ENCODE measurements at places on chromosomes 16 and 17.
A peak's percentile ranks its signal among the peaks of the same experiment; 100 is the strongest.

- H3K36me3 ChIP-seq, result no peaks in the 10 kb centered on the region
- DNase-seq, result no peak
- no peak overlapping the region for H3K4me3 ChIP-seq
- peak overlapping the region; percentile 66 for H3K27ac ChIP-seq
- H3K27me3 ChIP-seq, result no peaks in the 10 kb centered on the region
- H3K4me1 ChIP-seq, result peaks cover 4% of the 10 kb centered on the region
Measured at GRCh38 chr17:71032746-71033273, 863.5 kb downstream of the KCNJ2 start.

DNA sequence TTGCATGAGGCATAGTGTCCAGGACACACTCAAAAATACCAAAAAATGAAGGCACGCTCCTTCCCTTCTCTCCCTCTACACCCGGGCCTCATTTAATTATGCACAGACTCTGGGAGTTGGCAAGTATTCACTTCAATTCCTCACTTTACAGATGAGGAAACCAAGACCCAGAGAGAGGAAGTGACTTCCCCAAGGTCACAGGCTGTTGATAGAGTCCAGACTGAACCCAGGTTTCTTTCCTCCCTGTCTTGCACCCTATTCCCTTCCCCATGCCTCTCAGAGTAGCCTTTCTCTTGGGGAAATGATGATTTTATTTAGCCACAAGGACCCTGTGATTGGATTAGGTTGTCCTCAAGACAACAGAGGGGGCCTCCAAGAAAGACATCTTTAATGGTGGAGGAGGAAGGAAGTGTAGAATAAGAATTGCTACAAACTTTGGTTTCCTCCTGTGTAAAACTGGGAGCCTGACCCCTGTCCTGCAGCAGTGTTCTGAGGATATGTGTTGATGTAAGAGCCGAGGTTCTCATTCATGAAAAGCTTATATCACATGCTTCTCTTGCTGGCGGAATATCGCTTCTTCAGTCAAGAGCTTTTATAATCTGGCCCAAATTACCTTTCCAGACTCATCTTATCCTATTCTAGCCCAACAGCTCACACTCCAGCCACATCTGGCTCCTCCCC, 48.8 kb upstream of the SIAH1 start:
- peak overlapping the region; percentile 64 for H3K27ac ChIP-seq
- no peaks in the 10 kb centered on the region for H3K36me3 ChIP-seq
- DNase-seq, result no peak
- no peaks in the 10 kb centered on the region for H3K27me3 ChIP-seq
- H3K4me1 ChIP-seq, result no peaks in the 10 kb centered on the region

GRCh38 chr16:88022076-88023042, 71.1 kb downstream of the BANP start:
- DNase-seq, result no peak
- no peak overlapping the region for H3K27ac ChIP-seq
- peaks cover 42% of the 10 kb centered on the region for H3K36me3 ChIP-seq
- H3K4me3 ChIP-seq, result no peak overlapping the region
- no peaks in the 10 kb centered on the region for H3K4me1 ChIP-seq
- no peaks in the 10 kb centered on the region for H3K27me3 ChIP-seq

DNA sequence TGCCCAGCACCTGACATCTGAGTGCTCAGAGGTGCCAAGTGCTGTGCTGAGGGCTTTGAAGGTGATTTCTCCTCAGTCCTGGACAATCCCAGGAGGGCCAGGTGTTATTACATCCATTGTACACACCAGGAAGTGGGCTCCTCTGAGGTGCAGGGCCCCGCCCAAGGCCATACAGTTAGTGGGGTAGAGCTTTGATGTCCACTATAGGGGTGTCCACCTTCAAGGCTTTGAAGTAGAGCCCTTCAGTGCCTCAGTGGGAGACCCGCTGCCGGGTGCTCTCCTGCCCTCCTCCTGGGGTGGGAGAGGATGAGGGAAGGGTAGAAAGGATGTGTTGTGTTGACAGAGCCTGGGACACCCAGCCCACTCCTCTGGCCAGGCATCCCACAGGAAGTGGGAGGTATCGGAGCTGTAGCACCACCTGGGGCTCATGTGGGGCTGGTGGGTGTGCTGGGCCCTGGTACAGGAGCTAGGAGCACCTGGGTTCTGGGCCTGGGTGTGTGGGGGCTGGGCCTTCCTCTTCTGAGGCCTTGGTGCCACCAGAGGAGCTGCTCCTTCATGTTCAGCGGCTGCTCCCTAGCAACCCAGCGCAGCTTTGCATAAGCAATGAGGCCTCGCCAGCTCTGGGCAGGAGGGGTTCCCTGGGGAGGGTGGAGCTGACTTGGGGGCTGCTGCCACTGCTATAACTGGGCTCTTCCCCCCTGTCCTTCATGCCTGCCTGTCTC, 7.4 kb downstream of the LASP1 start:
- H3K27ac ChIP-seq, result no peak overlapping the region
- peaks cover 65% of the 10 kb centered on the region for H3K4me1 ChIP-seq
- peaks cover 28% of the 10 kb centered on the region for H3K36me3 ChIP-seq
- H3K4me3 ChIP-seq, result no peak overlapping the region
- DNase-seq, result no peak

DNA sequence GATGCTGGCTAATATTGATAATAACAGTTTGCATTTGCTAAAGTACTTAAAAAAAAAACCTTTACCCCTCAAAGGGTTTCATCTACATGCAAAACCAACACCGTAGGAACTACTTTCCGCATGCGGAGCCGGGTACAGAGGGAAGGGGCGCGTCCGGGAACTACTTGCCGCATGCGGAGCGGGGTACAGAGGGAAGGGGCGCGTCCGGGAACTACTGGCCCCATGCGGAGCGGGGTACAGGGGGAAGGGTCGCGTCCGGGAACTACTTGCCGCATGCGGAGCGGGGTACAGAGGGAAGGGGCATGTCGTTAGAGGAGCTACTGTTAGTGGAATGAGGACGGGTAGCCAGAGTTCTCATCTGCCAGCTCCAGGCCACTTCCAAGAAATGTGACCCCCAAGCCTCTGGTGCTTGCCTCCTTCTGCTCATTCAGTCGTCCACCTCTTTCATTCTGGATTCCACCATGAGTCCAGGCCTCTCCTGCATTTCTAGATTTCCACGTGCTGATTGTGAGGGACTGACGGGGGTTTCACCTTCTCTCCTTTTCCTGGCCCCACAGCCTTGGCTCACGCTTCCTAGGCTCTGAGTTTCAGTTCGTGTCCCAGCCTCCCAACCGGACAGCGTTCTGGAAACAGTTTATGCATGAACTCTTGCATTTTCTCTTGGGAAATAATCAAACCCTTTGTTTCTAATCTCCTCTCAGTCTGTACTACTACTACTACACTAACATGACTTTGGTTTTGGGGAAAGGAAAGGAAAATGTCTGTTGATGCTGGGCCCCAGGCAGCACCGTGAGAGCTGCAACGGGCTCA, 26.9 kb downstream of the MINK1 start:
- peak overlapping the region; percentile 55 for H3K27ac ChIP-seq
- no peak overlapping the region for H3K4me3 ChIP-seq
- H3K36me3 ChIP-seq, result peaks cover 6% of the 10 kb centered on the region
- H3K27me3 ChIP-seq, result no peaks in the 10 kb centered on the region

GRCh38 chr16:29925105-29925756, 795 bp downstream of the KCTD13 start:
- H3K4me3 ChIP-seq, result peak overlapping the region; percentile 99
- H3K27me3 ChIP-seq, result no peaks in the 10 kb centered on the region
- peak overlapping the region; percentile 48 for H3K27ac ChIP-seq
- H3K36me3 ChIP-seq, result peaks cover 14% of the 10 kb centered on the region

- no peaks in the 10 kb centered on the region for H3K36me3 ChIP-seq
- H3K4me1 ChIP-seq, result no peaks in the 10 kb centered on the region
- H3K4me3 ChIP-seq, result no peak overlapping the region
- H3K27me3 ChIP-seq, result no peaks in the 10 kb centered on the region
Measured at GRCh38 chr16:27691721-27692120, 141.8 kb downstream of the KATNIP start.

GRCh38 chr17:45942284-45942683, 47.9 kb downstream of the MAPT start:
- no peaks in the 10 kb centered on the region for H3K4me1 ChIP-seq
- no peak overlapping the region for H3K4me3 ChIP-seq
- H3K27me3 ChIP-seq, result no peaks in the 10 kb centered on the region
- DNase-seq, result no peak
- H3K27ac ChIP-seq, result no peak overlapping the region
- H3K36me3 ChIP-seq, result no peaks in the 10 kb centered on the region

DNA sequence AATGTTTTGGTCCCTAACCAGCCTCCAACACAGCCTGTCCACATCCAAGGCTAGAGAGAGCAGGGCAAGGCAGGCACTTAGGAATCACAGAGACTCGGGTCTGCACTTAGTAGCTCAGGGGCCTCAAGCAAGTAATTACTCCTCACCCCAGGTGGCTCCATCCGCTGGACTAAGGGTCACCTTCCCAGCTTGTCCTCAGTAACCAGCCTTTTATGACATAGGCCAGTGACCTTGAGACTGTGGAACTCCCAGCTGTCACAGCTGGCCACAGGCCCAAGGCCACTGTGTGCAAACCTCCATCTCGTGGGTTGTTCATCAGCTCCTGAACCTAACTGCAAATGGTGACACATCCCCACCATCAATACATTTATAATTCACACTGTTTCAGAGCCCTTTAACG, 68.6 kb downstream of the CDYL2 start:
- DNase-seq, result no peak
- no peak overlapping the region for H3K4me3 ChIP-seq
- H3K4me1 ChIP-seq, result no peaks in the 10 kb centered on the region
- H3K27ac ChIP-seq, result no peak overlapping the region

DNA sequence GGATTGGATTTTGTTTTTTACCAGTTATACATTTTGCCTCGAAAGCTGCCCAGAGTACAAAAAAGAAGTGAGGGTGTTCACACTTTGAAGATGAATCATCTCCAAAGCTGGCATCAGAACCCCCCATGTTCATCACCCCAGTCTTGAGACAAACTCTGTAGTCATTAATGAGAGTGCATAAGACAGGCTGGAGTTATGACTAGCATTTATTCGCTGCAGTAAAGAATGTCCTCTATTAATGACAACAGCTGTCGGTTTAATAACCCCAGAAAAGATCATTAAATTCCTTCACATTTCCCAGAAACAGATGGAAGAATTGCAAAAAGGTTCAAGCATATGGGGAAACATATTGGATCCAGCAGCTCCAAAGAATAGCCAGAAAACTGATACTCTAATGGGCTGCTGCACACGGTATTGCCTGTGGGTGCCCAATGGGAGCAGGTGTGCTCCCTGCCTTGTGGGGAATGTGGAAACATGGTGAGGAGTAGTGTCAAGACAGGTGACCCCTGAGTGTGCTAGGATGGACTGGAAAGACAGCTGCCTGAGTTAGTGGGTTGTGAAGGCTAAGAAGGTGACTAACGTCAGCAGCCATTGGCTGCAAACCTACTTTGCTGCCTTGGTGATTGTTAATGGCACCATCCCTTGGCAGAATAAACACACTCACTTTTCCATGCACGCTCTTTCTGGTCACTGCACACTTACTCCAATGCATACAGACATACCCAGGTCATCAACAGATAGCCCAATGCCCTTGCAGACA, 81.9 kb downstream of the AIPL1 start:
- H3K27me3 ChIP-seq, result no peaks in the 10 kb centered on the region
- no peak overlapping the region for H3K27ac ChIP-seq
- no peak for DNase-seq
- no peak overlapping the region for H3K4me3 ChIP-seq
- no peaks in the 10 kb centered on the region for H3K36me3 ChIP-seq
